ENCODE measurements at places on chromosomes 4 and X.

DNA sequence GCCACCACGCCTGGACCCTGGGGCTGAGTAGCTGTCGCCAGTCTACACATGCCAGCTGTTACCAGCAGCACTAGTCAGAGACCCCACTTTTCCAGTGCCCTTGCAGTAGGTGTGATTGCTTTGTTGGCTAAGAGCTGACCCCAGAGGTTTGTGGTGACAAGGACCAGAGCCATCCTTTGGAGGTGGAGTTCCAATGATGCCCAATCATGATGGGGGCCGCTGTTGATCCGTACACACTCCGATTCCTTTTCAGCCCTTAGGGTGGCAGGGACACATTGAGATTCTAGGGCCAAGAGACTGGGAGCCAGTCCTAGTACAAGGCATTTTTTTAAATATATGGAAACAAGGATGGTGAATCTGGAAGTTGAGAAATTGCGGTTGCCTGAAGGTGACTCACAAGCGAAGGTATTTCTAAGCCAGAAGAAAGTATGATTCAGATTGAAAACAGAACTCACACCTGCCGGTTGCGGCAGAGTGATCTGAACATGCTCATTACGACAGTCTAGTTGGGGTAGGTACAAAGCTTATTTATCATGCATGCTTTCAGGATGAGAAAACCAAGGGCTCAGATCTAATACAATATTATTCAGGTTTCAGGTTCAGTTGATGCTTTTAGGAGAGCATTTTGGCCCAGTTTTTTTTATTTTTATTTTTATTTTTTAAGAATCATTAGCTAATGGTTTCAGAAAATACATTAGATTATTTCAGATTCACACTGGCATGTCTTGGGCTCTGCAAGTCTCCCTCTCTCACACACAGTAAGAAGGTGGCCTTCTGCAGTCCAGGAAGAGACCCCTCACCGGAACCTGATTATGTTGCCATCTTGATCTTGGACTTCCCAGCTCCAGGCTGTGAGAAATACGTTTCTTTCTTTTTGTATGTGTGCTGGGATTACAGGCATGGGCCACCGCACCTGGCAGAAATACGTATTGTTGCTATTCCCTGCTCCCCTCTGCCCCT is 43.4 kb downstream of the SHROOM2 start:
- no peak for DNase-seq

GRCh38 chr4:1200425-1201035 is 28.1 kb upstream of the SPON2 start:
- no peak for DNase-seq

DNA sequence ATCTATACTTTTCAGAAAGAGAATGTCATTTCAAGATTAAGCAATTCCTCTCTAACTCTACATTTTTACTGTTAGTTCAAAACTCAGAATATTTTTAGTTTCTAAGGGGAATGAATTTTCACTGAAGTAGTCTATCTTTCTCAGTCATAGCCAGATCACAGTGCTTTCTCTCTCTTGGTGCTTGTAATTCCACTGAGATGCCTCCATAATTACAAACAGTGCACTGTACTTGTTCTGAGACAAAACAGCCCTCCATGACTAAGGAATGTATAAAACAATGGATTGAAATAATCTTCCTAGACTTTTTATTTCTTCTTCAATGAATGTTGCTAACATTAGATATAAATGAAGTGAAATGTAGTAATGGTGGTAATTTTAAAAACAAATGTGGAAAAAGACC is 603.2 kb upstream of the FAM241A start:
- no peak for DNase-seq

DNA sequence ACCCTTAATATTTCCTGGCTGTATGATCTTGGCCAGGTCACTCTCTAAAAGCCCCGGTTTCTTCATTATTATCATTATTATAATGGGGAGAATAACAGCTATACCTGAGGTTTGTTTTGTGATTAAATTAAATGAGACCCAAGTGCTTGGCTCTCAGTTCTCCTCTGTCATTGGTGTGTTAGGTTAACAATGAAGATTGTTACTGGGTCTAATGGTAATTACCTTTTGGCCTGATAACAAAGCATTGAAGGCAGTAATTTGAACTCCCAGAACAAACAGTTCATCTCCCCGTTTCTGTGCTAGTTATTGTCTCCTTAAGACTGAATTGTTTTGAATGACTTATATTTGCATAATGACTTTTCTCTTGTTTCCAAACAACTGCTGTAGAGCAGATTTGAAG is 6.8 kb upstream of the ANAPC4 start:
- DNase-seq, result no peak

DNA sequence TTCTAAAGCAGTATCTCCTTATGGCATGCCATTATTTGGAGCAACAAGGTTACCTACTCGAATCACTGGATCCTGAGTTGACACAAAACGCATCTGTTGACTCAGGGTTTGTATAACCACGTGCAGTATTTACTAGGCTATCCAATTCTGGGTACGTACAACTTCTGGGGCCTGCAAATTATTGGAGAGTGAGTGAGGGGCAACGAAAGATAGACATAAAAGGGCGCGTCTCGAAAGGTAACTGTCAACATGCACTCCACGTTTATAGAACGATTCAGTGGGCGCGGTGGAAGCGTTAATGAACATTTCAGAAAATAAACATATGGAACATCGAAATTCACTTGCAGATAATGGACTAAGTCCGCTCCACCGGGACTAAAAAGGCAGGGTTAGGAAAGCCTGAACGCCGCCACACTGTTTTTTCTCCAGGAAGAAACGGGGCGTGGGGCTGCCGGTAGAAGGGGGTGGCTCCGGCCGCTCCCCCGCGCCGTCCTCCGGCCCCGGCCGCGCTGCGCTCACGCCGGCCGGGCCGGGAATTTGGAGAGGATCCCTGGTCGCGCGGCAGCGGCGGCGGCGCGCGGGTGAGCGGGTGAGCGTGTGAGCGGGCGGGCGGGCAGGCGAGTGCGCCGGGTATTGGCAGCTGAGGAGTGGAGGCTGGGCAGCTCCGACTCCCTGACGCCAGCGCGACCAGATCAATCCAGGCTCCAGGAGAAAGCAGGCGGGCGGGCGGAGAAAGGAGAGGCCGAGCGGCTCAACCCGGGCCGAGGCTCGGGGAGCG is at the start of gene SMAD1:
Gene SMAD1, plus strand, starts transcription at position 690 of the 778 bp plus-strand sequence. CDS start 32,761 bp downstream, outside the sequence.
- DNase-seq, result no peak

- no peak for DNase-seq
Measured at GRCh38 chr4:176779421-176779820, 13.3 kb downstream of the VEGFC start.

DNA sequence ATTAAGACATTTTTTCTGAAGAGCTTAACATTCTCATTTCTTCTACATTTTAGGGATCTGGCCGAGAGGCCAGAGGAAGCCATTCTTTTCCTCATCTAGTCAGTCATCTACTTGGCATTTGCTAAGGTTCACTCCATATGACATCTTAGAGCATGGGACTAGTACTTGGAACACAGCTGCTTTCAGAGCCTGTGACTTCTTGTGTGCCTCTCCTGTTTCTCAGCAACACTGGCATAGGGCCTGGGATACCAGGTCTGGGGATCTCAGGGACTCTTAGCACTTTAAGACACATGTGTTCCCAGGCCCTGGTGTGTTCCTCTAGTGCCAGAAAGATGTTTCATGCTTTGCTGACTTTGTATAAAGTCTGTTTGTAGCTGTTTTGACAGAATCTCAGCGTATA is 7.3 kb downstream of the PLP1 start:
- DNase-seq, result no peak

- DNase-seq, result no peak
Measured at GRCh38 chr4:7893539-7893938, 46.1 kb downstream of the AFAP1 start.

- no peak for DNase-seq
Measured at GRCh38 chr4:3108211-3108610, 33.7 kb downstream of the HTT start.
